Epithelial cell of proximal tubule (primary cell): ENCODE measurements at places on chromosomes 2 and 18. TPM values are rescaled to one million over a fixed set of nuclear protein-coding genes. Genes with fewer than 3 reads are reported as not detected.

GRCh38 chr2:45992741-45993475 lies 304.3 kb upstream of the EPAS1 start:
- no peak for DNase-seq

DNA sequence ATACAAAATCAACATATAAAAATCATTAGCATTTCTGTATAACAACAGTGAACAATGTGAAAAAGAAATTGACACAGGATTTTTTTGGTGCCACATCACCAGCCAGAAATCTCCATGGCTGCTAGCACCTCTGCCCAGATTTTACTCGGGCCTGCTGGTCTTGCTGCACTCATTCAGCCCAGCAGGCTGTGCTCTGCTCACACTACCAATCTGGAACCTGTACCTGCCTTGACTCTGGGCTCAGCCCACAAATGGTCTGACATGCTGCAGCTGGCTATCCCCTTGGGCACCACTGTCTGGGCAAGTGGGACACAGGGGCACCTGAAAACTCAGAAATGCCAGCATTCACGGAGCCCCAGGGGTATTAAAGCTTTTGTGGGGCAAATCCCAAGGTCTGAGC lies 392.5 kb upstream of the NRXN1 start:
- DNase-seq: no peak

- DNase-seq: no peak
Observed at GRCh38 chr2:33013684-33014110, 66.9 kb downstream of the LTBP1 start.

DNA sequence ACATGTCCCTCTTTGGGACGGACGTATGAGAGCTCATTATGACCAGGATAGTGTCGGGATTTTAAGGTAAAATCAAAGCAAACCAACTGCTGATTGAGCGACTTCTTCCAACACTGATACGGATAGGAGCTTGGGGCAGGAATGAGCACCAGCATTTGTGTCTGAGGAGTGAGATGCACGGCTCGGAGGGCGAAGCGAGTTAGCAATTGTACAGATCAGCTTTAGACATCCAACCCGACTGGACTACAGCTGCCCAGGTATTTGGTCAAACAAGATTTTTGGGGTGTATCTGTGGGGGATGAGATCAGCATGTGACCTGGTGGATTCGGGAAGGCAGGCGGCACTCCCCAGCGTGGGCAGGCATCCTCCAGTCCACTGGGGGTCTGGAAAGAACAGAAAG lies 76.1 kb downstream of the NDUFA10 start:
- no peak for DNase-seq

DNA sequence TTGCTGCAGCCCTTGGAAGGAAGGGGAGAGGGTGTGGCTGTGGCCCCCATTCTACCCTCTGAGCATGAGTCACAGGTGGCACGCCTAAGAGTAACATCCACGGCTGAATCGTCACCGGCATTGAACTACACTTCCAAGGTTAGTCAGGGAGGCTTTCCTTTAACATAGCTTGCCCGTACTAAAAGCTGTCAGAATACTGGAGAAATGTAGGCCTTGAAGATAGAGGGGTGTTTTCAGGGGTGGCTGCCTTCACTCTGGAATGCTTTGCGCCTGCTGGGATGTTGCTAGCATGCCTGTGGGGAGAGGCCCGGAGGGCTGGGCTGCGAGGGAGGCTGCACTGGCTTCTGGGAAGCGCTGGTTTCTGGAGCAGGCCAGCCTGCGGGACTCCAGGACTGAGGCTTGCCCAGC lies 333.7 kb downstream of the AGAP1 start:
- DNase-seq: no peak

GRCh38 chr2:129439406-129440302 lies 539.8 kb upstream of the RAB6C start:
- DNase-seq: no peak

- no peak for DNase-seq
Observed at GRCh38 chr2:8574196-8575037, 107.4 kb upstream of the ID2 start.

CCDC85A gene
- total RNA-seq: 0.07 and 0.17 TPM in 2 replicates

DNA sequence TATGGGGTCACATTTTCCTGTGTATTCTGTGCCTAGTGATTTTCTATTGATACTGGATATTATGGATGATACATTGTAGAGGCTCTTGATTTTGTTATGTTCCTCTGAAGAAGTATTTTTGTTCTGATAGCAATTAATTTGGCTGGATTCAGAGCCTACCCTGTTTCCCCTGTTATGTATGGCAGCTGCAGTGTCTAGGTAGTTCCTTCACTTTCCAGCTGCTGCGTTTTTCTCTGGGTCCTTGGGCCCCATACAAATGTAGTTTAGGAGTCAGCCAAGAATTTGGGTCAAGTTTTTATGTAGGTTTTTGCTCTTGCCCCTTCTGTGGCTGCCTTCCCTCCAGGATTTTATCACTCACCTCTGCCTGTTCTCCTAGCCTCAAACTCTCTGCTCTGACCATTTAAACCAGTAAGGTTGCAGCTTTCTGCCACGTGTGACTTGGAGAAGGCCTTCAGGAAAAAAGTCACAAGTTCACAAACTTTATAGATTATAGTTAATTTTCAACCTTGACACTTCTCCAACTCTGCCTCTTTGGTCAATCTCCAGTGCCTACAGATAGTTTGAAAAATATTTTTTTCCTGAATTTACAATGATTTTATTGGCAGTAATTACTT lies 47.0 kb downstream of the APLF start:
- DNase-seq: no peak

HDAC4 gene
- 8.1 and 23.2 TPM in 2 replicates for total RNA-seq

- DNase-seq: no peak
Observed at GRCh38 chr2:52895726-52896340, 871.8 kb upstream of the CHAC2 start.

DNA sequence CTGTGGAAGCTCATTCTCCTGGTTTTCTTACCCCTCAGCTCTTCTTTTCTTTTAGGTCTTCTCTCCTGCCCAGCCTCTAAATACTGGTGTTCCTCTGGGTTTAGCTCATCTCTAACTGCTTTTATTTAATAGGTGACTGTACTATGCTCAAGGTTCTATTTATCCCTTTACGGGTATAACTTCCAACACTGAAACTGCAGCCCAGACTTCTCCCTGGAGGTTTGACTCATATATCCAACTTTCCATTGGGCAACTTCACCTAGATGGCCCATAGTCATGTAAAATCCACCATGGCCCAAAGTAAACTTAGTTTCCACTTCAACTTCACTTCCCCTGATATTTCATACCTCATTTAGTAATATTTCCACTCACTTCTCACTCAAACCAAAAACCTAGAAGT lies 273.1 kb downstream of the PLCL1 start:
- DNase-seq: no peak

CCBE1 gene
- 1.8 and 3.3 TPM in 2 replicates for total RNA-seq

HOXD3 gene
- 8.2 and 9.4 TPM in 2 replicates for total RNA-seq

GTF2A1L gene
- total RNA-seq: 0.14 TPM in 1 of 2 replicates, not detected in the other

LRRC30 gene
- total RNA-seq: not detected in 2 replicates

PCARE gene
- not detected in 2 replicates for total RNA-seq

- DNase-seq: no peak
Observed at GRCh38 chr18:75199327-75199726, 9.6 kb downstream of the PTGR3 start.

BMPR2 gene
- total RNA-seq: 19.2 and 23.5 TPM in 2 replicates

- DNase-seq: no peak
Observed at GRCh38 chr18:37588289-37588688, 22.7 kb upstream of the CELF4 start.

DNA sequence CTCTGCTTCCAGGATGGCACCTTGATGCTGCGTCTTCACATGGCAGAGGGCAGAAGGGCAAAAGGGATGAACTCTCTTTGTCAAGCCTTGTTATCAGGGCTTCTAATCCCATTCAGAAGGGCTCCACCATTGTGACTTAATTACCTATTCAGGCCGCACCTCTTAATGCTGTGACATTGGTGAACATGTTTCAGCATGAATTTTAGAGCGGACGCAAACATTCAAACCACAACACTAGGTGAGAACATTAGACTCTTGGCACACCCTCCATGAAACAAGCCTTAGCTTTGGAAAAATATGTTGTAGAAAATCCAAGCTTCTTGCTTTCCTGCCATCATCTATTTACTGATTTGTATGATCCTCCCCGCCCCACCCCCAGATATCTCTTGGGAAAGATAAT lies 17.9 kb downstream of the DAW1 start:
- DNase-seq: no peak

- DNase-seq: no peak
Observed at GRCh38 chr2:100733391-100734187, 86.3 kb upstream of the NPAS2 start.

- DNase-seq: no peak
Observed at GRCh38 chr2:36528274-36528673, 69.7 kb downstream of the FEZ2 start.

HRH4 gene
- total RNA-seq: 0.12 TPM in 1 of 2 replicates, not detected in the other

- DNase-seq: no peak
Observed at GRCh38 chr18:75473316-75473715, 45.8 kb upstream of the SMIM21 start.

DNA sequence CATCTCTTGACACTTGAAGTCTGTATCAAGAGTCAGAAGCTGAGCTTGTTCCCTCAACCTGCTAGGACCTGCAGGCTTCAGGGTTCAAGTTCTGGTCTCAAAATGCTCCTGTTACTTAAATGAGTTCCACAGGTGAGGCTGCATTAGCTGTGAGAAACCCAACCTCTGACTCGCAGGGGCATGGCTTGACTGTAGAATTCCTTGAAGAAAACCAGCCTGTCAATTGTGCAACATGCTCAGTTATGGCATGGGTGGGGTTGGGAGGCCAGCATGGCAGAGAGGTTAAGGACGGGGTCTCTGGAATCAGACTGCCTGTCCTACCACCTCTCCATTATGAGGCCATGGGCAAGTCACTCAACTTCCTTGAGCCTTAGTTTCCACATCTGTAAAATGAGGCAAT lies 235.8 kb downstream of the EN1 start:
- DNase-seq: no peak

GRCh38 chr2:161031511-161031910 lies 128.7 kb upstream of the TANK start:
- no peak for DNase-seq

- no peak for DNase-seq
Observed at GRCh38 chr2:118056165-118056534, 32.1 kb upstream of the INSIG2 start.

ZNF2 gene
- total RNA-seq: 2.0 and 3.7 TPM in 2 replicates

GRCh38 chr2:174694920-174695319 lies 69.4 kb downstream of the CHRNA1 start:
- DNase-seq: no peak

CMPK2 gene
- total RNA-seq: 4.3 and 4.6 TPM in 2 replicates

UGT1A10 gene
- not detected in 2 replicates for total RNA-seq

GRCh38 chr18:6414723-6415417 lies at the start of gene L3MBTL4:
L3MBTL4 (minus strand) TSS chr18:6414911; CDS start chr18:6311625, 103,286 bp downstream.
- no peak for DNase-seq

PLA2R1 gene
- 1.3 and 3.6 TPM in 2 replicates for total RNA-seq

GRCh38 chr2:135532581-135532980 lies 1.3 kb downstream of the R3HDM1 start:
- no peak for DNase-seq

DNA sequence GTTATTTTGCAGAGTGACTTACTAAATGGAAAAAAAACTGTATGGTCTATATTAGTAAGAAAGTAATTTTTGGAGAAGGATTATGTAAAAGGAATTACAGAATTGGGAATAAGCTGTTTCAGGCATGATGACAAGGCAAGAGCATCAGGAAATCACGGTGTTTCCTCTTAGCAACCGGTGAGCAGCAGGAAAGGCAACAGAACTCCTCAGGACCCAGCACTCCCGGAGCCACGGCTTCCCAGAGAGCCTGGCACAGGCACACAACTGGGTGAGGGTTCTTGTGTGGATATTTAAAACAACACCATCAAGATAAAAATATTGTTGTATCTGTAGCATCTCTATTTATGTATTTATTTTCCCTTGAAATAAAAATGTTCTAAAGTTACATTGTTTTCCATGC lies 34.4 kb downstream of the CYP27C1 start:
- DNase-seq: no peak

DNA sequence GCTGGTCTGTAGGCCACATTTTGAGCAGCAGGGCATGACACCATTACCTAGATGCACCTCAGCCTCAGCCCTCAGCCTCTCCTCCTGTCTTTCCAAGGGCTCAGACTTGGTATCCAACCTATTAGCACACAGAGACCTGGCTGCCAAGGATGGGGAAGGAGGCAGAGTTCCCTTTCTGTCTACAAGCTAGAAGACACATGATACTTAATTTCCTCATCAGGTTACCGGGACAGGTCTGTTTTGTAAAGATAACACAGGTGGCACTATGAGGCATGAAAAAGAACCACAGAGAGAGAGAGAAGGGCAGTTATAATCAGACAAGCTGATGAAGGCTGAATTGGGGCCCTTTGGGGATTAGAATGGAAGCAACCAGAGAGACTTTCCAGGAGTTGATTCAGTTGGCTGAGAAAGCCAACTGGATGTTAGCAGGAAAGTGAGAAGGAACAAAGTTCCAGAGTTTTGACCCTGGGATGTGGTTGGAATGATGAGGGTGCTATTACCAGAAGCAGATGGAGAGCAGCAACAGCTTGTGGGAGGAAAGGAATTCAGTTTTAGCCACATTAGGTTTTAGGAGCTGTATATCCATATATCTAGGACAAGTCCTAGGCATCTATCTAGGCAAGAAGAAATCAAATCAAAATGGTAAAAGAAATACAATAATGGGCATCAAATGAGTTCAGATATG lies 46.0 kb upstream of the RMND5A start:
- DNase-seq: no peak

DCAF17 gene
- 8.0 and 11.5 TPM in 2 replicates for total RNA-seq

DNA sequence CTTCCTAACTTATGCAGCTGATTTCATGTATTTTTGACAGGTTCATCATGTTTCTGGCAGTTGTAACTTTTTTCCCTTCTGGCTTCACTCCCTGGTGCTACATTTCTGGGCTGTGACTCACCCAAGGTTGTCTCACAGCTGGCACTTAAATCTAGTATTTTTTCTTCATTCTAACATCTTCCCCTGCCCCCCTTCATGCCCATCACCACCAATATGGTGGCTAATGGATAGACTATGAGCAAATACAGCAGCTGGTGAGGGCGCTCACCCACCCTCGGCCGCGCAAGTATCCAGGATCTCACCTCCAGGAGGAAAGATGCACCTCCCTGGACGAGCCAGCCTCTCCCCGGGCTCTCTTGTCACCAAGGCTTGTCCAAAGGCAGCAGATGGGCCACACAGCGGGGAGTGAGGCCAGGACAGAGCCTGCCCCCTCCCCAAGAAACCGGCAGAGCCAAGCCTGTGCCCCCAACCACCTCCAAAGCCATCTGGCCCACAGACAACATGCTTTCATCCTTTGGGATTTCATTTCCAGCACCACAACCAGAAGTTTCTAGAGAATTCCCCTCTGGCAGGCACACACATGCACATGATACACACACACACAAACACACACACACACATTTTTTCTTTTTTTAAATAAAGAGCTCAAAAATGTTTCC lies 39.1 kb downstream of the ATOH8 start:
- DNase-seq: no peak

PLEKHM3 gene
- total RNA-seq: 2.5 and 3.2 TPM in 2 replicates
